ENCODE measurements at places on chromosomes 6 and 20. TPM values are rescaled to one million over a fixed set of nuclear protein-coding genes. Genes with fewer than 3 reads are reported as not detected.

DNA sequence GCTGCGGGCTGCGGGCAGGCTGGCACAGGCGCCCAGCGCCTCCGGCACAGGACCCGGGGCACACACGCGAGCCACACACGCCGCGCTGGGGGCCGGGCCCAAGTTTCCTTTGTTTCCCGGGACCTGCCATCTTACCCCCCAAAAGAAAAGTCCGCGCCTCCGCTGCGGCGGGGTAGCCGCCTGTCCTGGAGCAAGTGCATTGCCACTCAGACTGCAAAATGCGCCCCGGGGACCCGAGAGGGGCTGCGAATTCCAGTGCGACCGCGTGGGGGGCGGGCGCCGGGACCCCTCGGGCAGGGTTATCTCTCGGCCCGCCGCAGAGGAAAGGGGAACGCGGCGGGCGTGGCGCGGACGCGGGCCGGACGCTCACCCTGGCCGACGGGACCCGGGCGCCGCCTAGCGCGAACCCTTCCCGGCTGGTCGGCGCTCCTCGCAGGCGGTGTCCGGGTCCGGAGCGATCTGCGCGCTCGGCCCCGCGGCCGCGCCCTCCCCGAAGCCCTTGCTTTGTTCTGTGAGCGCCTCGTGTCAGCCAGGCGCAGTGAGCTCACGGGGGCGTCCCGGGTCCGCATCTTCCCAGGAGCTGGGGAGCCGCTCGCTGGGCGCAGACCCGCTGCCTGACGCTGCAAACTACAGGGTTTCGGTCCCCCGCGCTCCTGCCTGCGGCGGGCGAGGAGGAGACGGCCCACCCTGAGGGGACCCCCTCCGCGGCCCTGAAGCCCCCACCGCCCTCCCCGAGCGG lies 639 bp upstream of the CD24 start:
- DNase-seq: peak; percentile 26

IPCEF1 gene
- 2.0 TPM for polyA plus RNA-seq

- DNase-seq: no peak
Measured at GRCh38 chr6:946546-946945, 253.6 kb upstream of the EXOC2 start.

GRCh38 chr20:8360035-8360434 lies 228.0 kb downstream of the PLCB1 start:
- DNase-seq: no peak

RNF182 gene
- polyA plus RNA-seq: 0.66 TPM

DNA sequence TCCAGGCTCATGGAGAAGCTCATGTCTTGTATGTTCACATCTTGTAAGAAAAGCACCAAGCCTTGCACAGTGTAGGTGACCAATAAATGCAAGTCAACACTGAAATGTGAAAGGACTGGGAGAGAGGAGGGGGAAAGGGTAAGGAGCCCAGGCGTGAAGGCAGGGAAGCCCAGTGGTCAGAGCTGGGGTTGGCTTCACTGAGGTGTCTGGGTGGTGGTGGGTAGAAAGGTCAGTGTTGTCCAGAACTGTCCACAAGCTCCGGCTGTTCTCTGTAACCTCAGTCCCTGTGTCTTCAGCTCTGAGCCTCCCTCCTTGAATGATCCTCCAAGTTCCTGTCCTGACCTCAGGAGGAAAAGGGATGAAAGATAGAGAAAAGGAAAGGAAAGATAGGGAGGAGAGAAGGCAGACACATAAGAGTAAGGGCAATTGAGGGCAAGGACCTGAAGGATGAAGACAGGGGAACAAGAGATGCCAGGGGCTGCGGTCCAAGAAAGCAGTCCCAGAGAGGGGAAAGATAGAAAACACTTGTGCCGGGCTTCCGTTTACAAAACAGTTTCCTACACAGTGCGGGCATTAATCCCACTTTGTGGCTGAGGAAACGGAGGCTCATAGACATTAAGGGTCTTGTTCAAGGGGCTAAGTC lies 2.4 kb upstream of the TNXB start:
- peak; percentile 54 for DNase-seq

GRCh38 chr6:167799033-167799821 lies 27.5 kb upstream of the AFDN start:
- DNase-seq: peak; percentile 50

- DNase-seq: no peak
Measured at GRCh38 chr6:101783287-101783686, 389.8 kb downstream of the GRIK2 start.

- no peak for DNase-seq
Measured at GRCh38 chr20:9027626-9028025, 41.3 kb upstream of the PLCB4 start.

GRCh38 chr6:113205553-113205952 lies 651.6 kb upstream of the MARCKS start:
- no peak for DNase-seq

- DNase-seq: no peak
Measured at GRCh38 chr6:28865401-28866204, 58.2 kb downstream of the TRIM27 start.

DNA sequence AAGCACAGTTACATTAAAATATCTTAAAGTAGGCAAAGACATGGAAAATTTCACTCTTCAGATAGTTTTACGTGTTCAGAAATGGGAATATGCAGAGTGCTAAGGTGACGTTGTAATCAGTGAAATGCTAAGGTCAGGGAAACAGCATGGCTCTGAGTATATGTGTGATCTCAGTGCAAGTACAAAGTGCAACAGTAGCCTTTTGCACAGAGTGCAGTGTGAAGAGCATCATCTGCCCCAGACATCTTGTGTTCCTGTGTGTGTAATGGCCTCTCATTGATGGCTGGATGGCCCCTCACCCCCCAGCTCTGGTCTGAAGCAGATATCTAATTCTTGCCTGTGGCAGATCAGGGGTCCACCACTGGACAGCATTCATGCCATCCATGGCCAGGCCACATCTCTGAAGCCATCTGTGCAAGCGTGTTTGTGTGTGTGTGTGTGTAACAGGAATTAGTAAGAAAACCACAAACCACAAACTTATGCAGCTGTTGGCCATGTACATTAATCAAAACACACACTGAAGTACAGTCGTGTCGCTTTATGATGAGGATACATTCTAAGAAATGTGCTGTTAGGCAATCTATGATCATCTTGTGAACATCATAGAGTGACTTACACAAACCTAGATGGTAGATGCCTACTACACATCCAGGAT lies 165.1 kb downstream of the RALGAPA2 start:
- DNase-seq: no peak

BNIP5 gene
- polyA plus RNA-seq: 0.28 TPM

GRCh38 chr6:151379933-151380847 lies 11.2 kb downstream of the ZBTB2 start:
- no peak for DNase-seq

TIAM2 gene
- polyA plus RNA-seq: 13.6 TPM

- DNase-seq: no peak
Measured at GRCh38 chr6:122042380-122042779, 357.1 kb upstream of the HSF2 start.

DNA sequence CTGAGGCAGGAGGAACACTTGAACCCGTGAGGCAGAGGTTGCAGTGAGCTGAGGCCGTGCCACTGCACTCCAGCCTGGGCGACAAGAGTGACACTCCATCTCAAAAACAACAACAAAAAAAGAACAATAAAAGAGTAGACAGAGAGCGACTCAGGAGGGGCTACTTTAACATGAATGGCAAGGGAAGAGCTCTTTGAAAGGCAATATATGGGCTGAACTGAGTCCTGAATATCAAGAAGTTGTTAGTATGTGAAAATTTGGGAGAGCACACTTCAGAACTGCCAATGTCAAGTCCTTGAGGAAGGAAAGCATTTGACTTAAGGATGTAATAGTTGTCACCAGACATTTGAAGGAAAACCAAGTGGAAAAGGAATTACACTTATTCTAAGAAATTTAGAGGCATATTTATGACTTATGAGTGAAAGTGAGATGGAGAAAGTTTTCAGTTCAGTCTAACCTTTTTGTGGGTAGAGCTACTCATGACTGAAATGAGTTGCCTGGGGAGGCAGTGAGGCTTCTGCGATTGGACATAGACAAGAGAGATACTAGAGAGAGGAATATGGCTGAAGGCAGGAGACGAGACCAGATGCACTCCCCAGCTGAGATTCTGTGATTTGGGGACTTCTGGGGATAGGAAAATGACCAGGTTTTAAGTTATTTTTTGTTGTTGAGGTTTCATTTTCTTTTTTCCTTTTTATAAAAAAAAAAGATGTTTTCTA lies 48.6 kb upstream of the SLC16A10 start:
- no peak for DNase-seq

RBM12 gene
- 49.3 TPM for polyA plus RNA-seq

MLN gene
- polyA plus RNA-seq: not detected

DNA sequence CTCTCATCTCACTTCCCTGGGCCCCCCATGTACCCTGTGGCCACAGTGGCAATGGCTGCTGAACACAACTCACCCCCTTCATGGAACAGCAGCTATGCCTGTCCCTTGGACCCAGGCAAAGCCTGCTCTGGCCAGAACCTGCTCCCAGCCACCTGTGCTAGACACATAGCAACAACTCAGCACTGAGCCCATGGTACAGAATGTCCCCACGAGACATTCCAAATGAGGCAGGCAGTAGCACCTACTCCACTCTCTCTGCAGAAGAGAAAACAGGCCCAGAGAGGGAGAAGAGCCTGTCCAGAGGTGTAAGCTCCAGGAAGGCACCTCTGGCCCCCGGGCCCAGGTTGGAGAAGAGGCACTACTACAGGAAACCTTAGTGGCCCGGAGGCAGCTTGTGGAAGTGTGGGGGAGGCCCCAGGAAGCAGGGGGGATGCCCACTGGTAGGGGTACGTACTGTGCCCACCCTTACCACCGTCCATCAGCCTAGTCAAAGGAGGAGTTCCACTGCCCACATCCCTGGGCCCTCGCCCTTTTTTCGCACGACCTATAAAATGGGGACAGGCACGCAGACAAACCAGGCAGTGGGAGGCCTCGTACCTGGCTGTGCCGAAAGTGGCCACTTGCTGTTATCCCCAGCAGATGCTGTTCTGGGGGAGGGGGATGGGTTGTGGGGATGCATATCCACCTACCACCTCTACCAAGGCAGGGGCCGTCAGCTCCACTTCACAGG lies 97.2 kb downstream of the ASXL1 start:
- no peak for DNase-seq
